ENCODE measurements at places on chromosomes 4 and X.

GRCh38 chr4:103111598-103111997 lies 12.0 kb upstream of the BDH2 start:
- DNase-seq, result no peak

- no peak for DNase-seq
Measured at GRCh38 chr4:47187608-47188007, 156.2 kb downstream of the GABRB1 start.

- no peak for DNase-seq
Measured at GRCh38 chr4:74545448-74545847, 100.5 kb downstream of the AREG start.

GRCh38 chr4:905485-906338 lies 26.4 kb downstream of the GAK start:
- DNase-seq, result no peak

Measured in NAMALWA (cell line).